Fibroblast of skin of left quadriceps (primary cell): ENCODE measurements at places on chromosomes 16 and 17.
A peak's percentile ranks its signal among the peaks of the same experiment; 100 is the strongest.

DNA sequence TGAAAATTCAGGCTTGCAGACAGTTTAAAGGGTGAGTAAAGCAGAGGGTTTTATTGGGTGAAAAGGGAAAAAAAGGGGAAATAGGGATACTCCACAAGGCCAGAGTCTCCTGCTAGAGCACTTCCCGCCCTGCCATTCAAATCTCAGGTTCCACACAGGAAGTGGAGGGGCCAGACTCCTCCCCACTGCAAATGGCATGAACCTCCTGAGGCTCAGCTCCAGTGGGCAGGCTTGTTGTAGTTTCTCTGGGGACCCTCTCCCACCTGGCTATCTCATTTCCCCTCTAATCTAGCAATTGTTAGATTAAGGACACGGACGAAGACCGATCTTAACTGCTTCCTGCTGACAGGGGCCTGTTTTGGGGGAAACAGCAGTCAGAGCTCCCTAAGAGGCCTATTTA, 43.4 kb downstream of the TAOK1 start:
- DNase-seq, result no peak

DNA sequence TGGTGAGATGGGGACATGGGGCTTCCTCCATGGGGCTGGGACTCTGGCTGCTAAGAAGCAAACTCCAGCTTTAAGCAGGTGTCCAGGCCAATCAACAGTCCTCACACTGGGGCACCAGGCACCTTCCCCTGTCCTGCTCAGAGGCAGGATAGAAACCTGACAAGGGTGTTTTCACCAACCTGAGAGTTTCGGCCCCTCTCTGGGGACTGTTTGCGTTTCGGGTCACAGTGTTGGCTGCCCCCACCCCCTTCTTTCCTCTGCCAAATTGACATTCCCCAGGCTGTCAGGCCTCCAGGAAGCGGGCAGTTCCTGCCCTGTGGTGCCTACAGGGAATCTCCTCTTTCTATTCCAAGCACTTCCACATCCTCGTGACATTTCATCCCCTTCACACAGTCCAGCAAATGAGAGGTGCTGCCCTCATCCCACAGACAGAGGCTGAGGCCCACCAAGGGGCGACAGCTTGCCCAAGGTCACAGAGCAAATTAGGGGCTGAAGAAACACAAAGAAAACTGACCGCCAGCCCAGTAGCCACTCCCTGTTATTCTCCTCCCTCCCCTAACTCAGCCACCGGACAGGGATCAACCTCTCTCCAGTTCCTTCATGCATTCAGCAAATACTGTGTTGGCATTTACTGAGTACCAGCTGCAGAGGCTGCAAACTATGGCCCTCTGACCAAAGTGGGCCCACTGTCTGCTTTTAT, 38.0 kb downstream of the MMP15 start:
- DNase-seq, result no peak

GRCh38 chr17:67229109-67229955, 15.7 kb downstream of the HELZ start:
- DNase-seq, result no peak

DNA sequence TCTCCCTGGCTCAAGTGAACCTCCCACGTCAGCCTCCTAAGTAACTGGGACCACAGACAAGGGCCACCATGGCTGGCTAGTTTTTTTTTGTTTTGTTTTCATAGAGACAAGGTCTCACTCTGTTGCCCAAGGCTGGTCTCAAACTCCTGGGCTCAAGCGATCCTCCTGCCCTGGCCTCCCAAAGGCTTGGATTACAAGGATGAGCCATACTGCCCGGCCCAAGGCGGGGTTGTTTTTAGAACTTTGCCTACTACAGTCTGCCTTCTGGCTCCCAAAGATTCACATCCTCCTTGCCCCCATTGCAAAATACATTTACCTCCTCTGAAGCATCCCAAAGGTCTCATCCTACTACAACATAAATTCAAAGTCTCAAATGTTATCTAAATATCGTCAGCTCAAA, 49.5 kb upstream of the PHOSPHO1 start:
- DNase-seq, result no peak

DNA sequence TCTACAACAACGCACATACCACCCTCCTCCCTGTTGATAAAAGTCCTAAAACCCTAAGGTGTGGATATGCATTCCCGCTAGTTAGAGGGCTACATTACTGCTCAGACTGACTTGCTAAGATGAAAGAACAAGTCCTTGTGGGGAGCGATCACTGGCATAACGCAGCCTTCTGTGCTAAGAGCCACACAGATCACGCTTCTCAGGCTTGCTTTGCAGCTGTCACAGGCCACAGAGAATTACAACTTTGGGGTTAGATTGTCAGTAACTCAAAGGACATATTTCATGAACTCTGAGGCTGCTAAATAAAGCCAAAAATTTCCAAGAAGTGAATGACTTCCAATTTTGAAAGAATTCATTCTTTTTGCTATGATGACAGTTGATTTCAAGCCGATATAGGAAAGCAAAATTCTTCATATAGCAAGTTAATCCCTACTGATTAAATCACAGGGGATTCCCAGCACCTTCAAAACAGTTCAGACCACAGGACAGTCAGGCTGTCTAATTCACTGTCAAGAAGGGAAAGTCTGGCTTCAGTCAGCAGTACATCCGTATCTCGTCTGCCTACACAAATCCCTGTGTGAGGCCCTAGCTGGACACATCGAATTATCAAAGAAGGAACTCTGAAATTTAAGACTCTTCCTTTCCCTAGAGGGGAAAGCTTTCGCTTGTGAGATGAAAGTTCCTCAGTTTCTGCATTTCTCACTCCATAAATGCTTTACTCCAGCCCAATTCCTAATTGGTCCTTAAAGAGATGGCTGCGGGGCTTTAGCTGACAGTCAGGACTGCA, 107.1 kb downstream of the VPS53 start:
- no peak for DNase-seq

- no peak for DNase-seq
Observed at GRCh38 chr17:42210046-42210445, 15.8 kb upstream of the GHDC start.

- peak; percentile 36 for DNase-seq
Observed at GRCh38 chr16:89633064-89633631, 19.7 kb downstream of the DPEP1 start.

DNA sequence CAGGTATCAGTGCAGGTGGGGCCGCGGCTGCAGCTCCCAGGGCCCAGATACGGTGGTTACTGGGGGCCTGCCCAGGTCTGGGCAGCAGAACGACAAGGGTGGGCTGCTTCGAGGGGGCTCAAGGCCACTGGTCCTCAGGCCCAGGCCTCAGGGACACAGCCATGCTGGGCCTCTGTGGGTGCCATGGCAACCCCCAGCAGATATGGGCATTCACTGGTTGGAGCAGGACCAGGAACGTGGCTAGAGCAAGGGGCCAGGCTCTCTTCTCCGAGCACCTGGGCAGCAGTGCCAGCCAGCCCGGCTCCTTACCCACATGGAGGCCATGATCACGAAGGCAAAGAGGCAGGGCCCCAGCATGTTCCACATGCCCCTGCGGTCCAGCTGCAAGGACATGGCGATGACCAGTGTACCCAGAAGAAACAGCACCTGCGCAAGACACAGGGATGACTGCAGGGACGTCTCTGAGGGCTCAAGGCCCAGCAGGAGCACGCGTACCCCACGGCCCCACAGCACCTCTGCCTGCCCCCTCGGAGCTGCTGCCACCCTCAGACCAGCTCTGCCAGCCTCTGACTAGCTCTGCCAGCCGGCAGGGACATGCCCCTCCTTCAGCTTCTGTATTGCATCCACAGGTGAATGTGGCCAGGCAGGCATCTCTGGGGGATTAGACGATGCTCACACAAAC, 2.1 kb upstream of the MRPL28 start:
- DNase-seq, result no peak

DNA sequence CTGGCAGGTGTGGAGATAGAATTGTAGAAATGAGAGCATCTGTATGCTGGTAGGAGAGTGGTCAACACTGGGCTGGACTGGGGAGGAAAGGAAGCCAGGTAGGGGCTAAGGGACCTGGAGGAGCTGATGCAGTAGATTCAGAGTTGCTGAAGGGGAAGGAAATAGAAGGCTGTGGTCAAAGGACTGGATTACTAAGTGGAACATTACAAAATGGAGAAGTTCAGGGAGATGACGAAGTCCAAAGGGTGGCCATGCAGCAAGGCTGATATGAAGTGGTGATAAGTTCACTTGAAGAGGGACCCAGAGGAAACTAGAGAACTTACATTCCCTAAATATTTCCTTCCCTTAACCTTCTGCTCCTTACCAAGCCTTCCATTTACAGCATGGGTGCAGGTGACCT, 8.6 kb upstream of the CCL2 start:
- DNase-seq, result no peak

- no peak for DNase-seq
Observed at GRCh38 chr17:71850812-71851211, 270.0 kb upstream of the SOX9 start.

GRCh38 chr16:64711596-64711995, 410.3 kb downstream of the CDH11 start:
- no peak for DNase-seq

DNA sequence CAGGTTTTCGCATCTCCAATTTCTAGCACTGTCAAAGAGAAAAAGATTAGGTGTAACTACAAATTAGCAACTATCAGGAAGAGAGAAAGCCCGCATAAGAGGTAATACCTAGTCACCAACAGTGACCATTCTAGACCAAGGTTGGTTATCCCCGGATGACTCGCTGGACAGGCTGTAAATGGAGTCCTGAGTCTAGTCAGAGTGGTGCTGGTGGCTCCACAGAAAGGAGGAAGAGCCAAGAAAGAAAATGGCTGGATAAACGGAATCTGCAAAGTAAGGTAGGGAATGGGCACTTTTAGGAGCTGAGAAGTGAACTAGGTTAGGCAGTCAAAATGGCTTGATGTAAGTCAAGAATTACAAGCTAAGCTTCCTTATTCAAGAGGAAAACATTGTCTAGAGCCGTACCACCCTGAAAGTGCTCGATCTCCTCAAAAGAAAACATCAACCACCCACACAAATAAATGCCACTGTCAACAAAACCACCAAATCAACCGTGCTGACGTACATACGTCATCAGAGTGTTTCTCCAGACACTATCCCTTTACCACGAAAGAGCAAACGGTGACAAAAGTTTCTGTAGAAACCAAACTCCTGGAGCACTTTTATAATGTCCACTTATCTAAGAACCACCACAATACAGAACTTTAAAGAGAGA, 2.2 kb downstream of the GSPT1 start:
- no peak for DNase-seq

GRCh38 chr16:89409161-89409711, 81.1 kb downstream of the ANKRD11 start:
- no peak for DNase-seq

DNA sequence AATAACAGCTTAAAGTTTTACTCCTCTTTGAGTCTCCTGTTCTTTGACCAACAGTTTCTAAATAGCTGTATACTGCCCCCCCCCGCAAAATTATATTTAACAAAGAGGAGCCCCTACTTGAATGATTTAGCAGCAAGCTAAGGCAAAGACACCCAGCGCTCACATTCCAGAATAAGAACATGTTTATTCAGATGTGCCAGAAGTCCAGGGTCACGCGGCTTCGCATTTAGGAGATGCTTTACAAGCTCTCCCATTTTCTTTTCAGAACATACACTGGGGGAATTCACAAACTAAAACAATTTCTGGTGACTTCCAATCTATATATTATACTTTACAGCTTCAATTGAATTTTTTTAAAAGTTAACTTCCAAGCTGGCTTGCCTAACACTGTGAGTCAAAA, 5.3 kb downstream of the PLD6 start:
- no peak for DNase-seq

DNA sequence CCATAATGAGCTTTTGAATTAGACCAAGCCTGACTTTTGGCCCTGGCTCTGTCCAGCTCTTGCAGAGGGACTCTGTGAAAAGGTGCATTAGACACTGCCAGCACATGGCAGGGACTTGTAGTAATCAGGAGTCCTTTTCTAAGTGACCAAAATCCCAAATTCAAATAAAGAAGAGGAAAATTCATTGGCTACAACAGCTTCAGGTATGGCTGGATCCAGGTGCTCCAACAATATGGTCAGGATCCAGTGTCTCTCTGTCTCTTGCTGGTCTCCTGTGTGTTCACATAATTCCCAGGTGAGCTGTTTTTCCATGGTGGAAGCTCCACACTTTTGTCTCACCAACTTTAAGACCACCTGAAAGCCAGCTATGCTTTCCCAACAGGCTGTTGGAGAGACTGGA, 358.8 kb upstream of the TNRC6C start:
- no peak for DNase-seq

GRCh38 chr17:17150448-17150800, 55.7 kb downstream of the PLD6 start:
- DNase-seq, result no peak

DNA sequence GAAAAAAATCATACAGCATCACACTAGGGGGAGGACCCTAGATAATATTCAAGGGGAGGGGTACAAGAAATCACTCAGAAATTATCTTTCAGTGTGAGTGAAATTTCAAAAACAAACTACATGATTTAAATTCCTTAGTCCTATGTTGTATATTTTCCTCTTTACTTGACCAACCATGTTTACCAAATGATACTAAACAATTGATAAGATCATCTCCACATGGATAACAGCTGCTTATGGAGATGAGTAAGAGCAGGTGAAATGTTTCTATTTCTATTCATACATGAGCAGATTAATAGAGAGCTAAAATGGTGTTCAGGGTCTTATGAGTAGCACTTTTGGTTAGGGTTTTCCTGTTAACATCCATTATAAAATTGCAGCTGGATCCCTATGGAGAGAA, 7.3 kb upstream of the VAT1L start:
- DNase-seq, result no peak

DNA sequence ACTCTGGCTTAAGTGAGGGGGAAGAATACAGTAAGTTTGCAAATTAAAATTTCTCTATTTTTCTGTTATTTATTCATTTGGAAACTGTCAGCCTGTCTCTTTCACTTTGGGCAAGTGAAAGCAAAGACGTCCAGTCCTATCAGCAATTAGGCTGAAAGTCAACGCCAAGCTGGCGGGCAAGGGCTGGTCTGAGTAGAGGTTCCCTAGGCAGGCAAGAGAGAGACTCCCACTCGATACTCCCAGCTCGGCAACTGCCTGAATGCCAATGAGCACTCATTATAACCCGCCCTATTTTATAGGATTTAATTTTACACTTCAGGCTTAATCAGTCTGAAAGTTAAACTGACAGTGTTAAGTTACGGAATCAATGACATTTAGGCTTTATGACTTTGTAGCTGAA, 14.3 kb upstream of the SLC38A8 start:
- no peak for DNase-seq

- peak; percentile 9 for DNase-seq
Observed at GRCh38 chr16:69880640-69881133, 70.4 kb upstream of the CLEC18A start.

GRCh38 chr17:526425-526824, 173.8 kb upstream of the RPH3AL start:
- no peak for DNase-seq

- DNase-seq, result no peak
Observed at GRCh38 chr17:74190154-74190553, 13.3 kb upstream of the RPL38 start.

GRCh38 chr17:81852237-81852636, 8.1 kb downstream of the P4HB start:
- DNase-seq, result no peak

DNA sequence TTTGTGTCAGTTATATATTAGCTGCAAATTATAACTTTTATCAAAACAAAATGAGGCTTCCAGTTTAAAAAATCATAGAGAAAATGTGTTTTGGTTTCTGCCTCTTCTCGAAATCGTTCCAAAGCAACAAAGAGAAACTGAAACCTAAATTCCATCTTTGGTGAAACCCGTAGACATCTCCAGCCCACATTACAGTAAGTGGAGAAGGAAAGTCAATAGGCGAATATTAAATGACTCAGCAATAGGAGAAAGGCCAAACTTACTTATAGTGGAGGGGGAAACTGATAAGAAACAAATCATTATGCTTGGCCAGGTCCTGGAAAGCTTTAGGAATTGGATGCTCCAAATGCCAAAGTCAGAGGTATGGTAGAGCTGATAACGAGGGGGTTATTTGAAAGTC, 103.0 kb upstream of the SHISA6 start:
- no peak for DNase-seq

- no peak for DNase-seq
Observed at GRCh38 chr17:71467719-71468118, 653.1 kb upstream of the SOX9 start.
